ENCODE measurements at places on chromosomes 16 and 17.
A peak's percentile ranks its signal among the peaks of the same experiment; 100 is the strongest.

GRCh38 chr16:73923951-73924350 lies 372.7 kb upstream of the PSMD7 start:
- no peak for DNase-seq

GRCh38 chr16:5041600-5042133 lies 7.9 kb upstream of the NAGPA start:
- DNase-seq: no peak

- DNase-seq: no peak
Observed at GRCh38 chr16:83159049-83159448, 532.3 kb downstream of the CDH13 start.

DNA sequence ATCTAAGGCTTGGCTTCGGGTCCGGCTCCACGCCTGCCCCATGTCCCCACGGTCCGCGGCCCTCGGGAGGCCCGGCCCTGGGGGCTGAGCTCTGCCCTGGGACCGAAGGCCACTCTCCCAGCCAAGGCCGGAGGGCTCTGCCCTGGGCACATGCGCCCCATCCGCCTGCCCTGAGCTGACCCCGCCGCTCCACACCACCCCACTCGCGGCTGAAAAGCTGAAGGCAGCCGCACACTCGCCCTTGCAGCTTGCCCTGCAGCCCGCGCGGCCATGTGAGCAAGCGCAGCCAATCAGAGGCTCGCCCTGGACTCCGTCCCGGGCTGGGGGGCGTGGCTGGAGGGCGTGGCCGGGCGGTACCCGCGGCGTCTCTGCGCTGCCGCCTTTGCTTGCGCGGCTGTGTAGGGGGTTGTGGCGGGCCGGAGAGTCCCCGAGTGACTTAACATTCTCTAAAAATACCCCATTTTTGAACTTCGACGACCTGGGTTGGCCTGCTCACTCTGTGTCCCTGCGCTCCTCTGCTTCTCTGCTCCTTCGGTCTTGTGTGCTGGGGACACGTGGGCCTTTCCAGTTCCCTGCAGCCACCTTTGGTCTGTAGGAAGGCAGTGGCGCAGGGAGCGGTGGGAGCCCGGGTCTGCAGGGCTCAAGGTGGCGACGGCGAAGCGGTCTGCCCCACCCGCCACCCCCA lies 8.8 kb upstream of the MAP2K3 start:
- DNase-seq: peak; percentile 88

DNA sequence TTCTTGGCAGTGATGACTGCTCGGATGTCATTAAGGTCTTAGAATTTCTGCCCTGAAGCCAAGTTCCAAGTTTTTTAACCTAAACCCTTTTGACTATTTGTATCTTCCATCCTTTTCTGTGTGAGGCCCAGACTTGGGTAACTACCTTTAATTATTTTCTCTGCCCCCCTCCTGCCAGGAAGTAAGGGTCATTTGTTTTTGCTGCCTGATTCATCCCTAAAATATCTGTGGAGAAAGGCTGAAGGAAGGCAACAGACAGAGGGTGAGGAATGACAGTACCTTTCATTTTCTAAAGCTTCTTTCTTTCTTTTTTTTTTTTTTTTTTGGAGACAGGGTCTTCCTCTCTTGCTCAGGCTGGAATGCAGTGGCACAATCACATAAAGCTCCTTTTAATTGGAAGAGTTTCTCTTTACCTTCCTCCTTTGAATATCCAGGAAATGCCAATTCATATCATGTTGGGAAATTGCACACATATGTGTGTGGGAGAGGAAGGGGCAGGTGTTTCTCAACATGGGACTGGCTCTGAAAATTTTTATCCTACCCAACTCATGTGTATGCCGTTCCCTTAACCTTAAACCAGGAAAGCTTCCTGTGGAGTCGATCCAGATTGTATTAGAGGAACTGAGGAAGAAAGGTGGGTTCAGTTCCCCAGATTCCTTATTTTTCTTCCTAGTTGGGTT lies 957 bp downstream of the VPS25 start:
- DNase-seq: no peak

GRCh38 chr16:29911676-29912010 lies 11.4 kb downstream of the ASPHD1 start:
- no peak for DNase-seq

DNA sequence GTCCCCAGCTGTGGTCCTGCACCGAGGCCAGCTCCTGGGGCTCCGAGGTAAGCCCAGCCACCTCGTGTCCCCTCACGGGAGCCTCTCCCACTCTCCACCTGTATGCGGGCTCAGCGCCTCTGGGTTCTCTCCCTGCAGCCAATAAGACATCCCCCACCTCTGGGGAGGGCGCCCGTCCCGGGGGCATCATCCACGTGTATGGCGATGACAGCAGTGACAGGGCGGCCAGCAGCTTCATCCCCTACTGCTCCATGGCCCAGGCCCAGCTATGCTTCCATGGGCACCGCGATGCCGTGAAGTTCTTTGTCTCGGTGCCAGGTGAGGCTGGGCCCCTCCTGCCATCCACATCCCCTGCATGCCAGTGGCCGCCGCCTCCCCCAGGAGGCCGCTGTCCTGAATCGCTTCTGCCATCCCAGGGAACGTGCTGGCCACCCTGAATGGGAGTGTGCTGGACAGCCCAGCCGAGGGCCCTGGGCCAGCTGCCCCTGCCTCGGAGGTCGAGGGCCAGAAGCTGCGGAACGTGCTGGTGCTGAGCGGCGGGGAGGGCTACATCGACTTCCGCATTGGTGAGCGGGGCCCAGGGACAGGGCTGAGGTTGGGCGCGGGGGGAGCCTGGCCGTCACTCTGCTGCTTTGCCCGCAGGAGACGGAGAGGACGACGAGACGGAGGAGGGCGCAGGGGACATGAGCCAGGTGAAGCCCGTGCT lies 3.1 kb downstream of the NME3 start:
- no peak for DNase-seq

DNA sequence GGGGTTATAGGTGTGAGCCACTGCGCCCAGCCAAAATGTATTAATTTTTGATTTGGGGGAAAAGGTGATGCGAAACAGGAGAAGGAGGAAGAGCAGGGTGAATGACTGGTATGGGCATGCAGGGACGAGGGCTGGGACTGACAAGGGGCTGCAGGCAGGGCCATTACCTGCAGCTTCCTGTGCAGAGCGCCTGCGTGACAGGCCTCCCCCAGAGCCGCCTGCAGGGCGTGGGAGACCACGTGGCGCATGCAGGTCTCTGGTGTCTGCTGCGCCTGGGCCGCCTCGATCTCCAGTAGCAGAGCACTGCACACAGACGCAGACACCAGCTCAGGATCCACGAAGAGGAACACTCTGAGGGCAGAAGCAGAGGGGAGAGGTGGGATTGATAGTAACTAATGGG lies 32.4 kb downstream of the PIK3R6 start:
- no peak for DNase-seq

- DNase-seq: no peak
Observed at GRCh38 chr17:82134101-82134500, 36.1 kb upstream of the FASN start.

DNA sequence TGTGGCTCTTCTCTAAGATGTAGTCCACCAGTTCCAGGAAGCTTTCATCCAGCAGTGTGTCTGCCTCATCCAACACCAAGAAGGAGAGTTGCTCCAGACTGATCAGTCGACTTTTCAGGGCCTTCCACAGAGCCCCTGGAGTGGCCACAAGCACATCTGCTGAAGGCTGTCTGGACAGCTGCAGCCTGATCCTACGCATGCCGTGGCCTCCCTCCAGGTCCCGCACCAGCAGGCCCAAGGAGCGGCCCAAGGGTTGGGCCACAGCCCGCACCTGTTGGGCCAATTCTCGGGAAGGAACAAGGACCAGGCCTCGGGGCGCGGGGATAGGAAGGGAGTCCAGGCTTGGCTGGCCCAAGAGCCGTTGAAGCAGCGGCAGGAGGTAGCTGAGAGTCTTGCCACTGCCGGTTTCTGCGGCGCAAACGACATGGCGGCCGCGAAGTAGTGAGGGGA lies 729 bp downstream of the DDX28 start:
- DNase-seq: no peak

- no peak for DNase-seq
Observed at GRCh38 chr17:28227316-28228108, 91.5 kb upstream of the TMEM97 start.

DNA sequence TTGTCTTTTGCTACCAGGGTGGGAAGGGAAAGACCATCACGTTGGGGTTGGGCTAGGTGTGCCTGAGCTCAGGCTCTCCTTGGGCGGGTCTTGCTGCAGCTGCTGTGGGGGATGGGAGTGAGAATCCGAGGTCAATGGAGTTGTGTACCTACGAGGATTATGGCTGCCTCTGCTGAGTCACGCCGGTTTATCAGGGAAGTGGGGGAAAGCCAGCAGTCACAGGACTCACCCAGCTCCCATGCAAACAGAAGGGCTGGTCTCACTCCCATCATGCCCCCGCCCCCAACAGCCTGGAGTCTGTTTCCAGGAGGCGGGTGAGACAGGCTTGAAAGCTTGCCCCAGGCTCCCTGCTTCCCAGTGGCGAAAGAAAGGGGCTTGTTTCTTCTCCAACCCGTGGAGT lies 1259.0 kb upstream of the GOT2 start:
- no peak for DNase-seq

GRCh38 chr17:17818088-17818526 lies 18.7 kb downstream of the SREBF1 start:
- no peak for DNase-seq

DNA sequence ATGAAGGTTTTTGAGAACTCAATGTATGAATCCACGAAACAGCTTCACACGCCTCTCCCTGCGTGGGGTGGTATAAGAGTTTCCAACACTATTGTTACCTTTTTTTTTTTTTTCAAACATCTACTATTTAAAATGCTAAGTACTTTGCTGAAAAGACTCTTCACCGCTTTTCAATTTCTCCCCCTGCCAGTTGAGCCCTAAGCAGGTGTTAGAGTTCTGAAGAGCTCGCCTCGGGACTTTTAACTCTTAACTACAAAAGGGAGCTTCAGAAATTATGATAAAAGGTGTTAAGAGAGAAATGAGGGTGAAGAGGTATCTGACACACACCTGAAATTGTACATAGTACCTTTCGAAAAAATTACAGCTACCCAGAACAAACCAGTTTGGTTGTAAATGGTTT lies 20.9 kb upstream of the PSMD7 start:
- DNase-seq: no peak

DNA sequence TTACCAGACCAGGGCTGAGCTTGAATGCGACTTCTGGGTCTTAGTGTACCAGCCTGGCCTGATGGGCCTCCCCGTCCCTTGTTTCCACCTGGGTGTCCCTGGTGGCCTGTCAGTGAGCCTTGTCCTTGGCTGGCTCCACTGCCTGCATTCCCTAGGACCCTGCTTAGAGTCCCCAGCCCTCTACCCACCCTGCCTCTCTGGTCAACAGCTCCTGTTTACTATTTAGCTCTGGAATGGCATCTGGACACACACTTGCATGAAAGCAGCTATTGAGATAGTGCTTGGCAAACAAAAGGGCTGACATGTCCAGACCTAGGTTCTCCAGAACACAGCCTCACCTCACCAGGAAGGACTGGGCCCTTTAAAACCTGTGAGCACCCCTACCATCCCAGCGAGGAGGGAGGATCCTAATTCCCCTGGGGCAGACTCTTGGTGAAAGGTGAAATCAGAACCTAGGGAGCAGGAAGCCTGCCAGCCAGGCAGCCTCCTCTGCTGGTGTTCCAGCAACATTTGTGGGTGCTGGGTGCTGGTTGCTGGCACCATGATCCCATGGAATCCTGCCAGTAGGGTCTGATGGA lies 38.8 kb downstream of the RAI1 start:
- no peak for DNase-seq

GRCh38 chr17:82118815-82119380 lies 20.9 kb upstream of the FASN start:
- DNase-seq: no peak

- no peak for DNase-seq
Observed at GRCh38 chr16:55492756-55493380, 13.9 kb downstream of the MMP2 start.

DNA sequence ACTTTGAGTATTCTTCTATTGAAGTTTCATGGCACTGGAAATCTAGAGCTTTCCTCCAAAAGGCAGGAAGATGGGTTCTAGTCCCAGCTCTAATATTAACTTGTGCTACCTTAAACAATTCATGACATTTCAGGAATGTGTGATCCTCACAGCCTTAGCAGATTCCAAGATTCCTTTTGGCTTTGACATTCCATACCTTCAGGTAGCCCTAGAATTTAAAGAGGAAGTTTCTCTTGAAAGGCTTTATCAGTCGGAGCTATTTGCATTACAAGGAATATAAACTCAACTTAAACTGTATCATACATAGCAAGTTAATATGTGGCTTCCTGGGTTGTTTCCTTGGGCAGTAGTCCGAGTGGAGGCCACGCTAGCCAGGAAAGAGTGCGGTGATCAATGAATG lies 330.0 kb downstream of the SHISA9 start:
- DNase-seq: no peak

DNA sequence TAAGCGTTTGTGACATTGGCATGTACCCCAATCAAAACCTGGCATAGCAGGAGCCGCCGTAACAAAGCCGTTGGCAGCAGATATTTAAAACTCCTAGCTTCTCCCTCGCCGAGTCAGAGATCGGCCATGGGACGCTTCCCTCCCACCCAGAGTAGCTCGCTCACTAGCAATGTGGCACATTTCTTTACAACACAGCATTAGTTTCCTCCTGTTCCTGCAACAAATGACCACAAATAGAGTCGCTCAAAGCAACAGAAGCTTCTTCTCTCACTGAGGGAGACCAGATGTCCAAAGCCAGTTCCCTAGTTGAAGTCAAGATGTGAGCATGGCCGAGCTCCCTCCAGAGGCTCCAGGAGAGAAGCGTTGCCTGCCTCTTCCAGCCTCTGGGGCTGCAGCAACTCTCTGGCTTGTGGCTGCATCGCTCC lies 106.7 kb downstream of the RBFOX3 start:
- no peak for DNase-seq

GRCh38 chr16:72210555-72210954 lies 38.6 kb upstream of the PMFBP1 start:
- no peak for DNase-seq

- DNase-seq: no peak
Observed at GRCh38 chr16:26601335-26601734, 465.4 kb upstream of the C16orf82 start.

DNA sequence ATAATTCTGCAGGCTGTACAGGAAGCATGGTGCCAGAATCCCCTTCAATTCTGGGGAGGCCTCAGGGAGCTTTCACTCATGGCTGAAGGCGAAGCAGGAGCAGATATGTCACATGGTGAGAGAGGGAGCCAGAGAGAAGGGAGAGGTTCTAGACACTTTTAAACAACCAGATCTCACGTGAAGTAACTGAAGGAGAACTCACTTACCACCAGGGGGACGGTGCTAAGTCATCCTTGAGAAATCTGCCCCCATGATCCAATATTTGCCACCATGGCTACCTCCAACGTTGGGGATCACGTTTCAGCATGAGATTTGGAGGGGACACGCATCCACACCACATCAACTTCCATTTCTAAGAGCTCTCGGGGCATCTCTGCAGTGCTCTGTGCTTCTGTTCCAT lies 37.4 kb upstream of the GNA13 start:
- no peak for DNase-seq

Data from C1 segment of cervical spinal cord (tissue), 14 donors.